ENCODE measurements at places on chromosomes 3 and 15.
A peak's percentile ranks its signal among the peaks of the same experiment; 100 is the strongest.

GRCh38 chr15:67685008-67685599 lies 140.2 kb upstream of the SKOR1 start:
- DNase-seq, result peak; percentile 67

- DNase-seq, result peak; percentile 56
These were observed 22.7 kb upstream of the CHL1 start for GRCh38 chr3:173886-174285.

GRCh38 chr3:127276995-127277394 lies 10.9 kb downstream of the PRR20G start:
- no peak for DNase-seq

DNA sequence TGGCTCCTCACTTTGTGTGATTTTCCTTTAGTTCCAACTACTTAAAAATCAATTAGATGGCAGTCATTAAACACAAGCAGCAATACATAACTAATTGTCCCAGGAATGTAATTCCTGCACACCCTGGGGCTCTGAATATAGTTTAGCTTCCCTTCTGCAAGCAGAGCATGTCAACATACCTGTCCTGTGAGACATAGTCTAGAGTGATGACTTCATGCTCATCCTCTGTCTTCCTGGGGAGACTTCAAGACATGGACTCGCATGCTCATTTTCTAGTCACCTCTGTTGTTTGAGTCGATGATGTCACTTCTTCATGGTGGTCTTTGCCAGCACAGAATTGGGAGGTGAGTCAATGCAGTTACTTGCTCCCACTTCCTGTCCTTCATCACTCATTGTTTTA lies 15.7 kb downstream of the C3orf52 start:
- DNase-seq, result no peak

DNA sequence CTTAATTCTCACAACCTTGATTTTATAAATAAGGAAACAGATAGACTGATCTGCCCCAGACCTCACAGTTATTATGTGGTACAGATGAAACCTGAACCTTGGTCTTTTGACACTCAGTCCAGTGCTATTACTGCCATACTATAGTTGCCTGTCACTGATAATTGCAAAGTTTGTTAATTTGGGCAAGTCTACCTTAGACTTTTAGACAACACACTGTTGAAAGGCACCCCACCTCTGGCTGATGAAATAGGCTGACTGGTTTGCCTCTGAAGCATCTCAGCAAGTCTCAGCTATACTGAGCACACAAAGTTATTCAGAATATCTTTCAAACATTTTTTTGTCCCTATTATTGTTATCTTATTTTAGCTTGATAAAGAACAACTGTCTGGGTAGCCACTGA lies 53.1 kb upstream of the MAP4 start:
- DNase-seq, result peak; percentile 16

- no peak for DNase-seq
These were observed 414 bp upstream of the TMEM115 start for GRCh38 chr3:50359760-50360110.

DNA sequence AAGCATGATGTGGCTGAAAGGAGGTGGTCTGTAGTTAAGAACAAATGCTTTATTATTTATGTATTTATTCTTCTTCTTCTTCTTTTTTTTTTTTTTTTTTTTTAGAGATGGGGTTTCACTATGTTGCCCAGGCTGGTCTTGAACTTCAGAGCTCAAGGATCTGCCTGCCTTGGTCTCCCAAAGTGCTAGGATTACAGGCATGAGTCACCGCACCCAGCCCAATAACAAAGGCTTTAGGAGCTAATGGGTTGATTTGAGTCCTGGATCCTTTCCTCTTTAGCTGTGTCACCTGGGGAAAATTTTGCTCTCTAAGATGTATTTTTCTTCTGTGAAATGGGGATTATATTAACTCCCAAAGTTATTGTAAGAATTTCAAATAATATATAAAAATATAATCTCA lies 168.8 kb downstream of the PEX5L start:
- DNase-seq, result no peak

- peak; percentile 34 for DNase-seq
These were observed 342.2 kb downstream of the GBE1 start for GRCh38 chr3:81419228-81419627.

GRCh38 chr3:134772591-134772990 lies 22.5 kb upstream of the EPHB1 start:
- no peak for DNase-seq

GRCh38 chr15:82062479-82063454 lies 16.9 kb upstream of the MEX3B start:
- no peak for DNase-seq

DNA sequence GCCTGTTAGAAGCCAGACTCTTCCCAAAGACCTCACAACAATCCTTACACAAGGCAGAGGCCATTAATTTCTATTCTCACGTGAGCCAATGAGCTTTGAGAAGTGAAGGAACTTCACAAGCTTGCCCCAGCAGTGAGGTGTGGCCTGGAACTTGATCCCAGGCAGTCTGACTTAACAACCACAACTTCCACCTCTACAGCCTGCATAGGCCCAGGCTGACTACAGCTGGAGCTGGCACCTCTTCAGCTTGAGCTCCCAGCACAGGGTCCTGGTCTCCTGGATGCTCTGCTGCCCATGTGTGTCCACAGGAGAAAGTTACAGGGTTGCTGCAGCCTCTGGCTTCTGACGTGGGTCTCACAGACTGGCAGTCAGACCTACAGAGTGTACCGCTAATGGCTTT lies 111.0 kb downstream of the ERC2 start:
- DNase-seq, result no peak

GRCh38 chr15:67824197-67824968 lies 926 bp upstream of the SKOR1 start:
- DNase-seq, result no peak

GRCh38 chr3:156587760-156588069 lies 32.8 kb upstream of the SSR3 start:
- no peak for DNase-seq

DNA sequence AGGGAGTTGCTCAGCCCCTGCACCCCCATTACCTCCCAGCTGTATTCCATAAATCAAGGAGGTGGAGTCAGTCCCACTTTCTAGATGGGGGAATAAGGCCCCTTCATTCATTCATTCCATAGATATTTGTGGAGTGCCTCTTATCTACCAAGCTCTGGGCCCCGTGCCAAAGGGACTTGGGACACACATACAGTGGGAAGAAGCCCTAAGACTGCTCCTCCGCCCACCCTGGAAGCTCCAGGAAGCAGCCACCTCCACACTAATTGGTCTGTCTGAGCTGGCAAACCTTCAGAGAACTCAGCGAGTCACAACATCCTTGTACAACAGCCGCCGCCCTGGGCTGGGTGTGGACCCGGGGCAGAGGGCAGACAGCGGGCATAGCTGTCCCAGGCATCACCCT lies 6.4 kb downstream of the STRA6 start:
- DNase-seq, result no peak

- no peak for DNase-seq
These were observed 117.4 kb upstream of the ZBED2 start for GRCh38 chr3:111712294-111713167.

GRCh38 chr3:107346564-107346963 lies 30.7 kb upstream of the CCDC54 start:
- peak; percentile 71 for DNase-seq

GRCh38 chr15:48370460-48370859 lies 39.2 kb downstream of the DUT start:
- DNase-seq, result no peak

DNA sequence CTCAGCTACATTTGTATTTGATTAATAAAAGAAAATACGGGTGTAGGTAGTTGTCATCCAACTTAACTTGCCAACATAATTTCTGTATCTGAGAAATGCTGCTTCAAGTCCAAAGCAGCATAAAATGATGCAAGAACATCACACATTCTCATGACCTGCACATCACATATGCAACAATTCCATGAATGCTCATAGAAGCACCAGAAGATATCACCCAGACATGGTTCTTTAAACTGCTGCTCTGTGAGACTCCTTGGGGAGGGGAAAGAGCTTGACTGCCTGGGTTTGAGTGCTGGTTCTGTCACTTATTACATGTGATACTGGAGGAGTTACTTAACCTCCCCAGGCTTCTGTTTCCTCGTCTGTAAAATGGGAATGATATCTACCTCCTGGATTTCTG lies 39.4 kb downstream of the CHST14 start:
- DNase-seq, result no peak

GRCh38 chr3:117322866-117323265 lies 613.3 kb downstream of the TUSC7 start:
- DNase-seq, result peak; percentile 47

- DNase-seq, result no peak
These were observed 16.6 kb downstream of the BTLA start for GRCh38 chr3:112482675-112483074.

GRCh38 chr3:76470285-76470684 lies 569.6 kb upstream of the ROBO2 start:
- no peak for DNase-seq

- DNase-seq, result no peak
These were observed 24.7 kb upstream of the EOMES start for GRCh38 chr3:27746838-27747237.

GRCh38 chr3:64445109-64445943 lies 220.1 kb upstream of the PRICKLE2 start:
- DNase-seq, result no peak

DNA sequence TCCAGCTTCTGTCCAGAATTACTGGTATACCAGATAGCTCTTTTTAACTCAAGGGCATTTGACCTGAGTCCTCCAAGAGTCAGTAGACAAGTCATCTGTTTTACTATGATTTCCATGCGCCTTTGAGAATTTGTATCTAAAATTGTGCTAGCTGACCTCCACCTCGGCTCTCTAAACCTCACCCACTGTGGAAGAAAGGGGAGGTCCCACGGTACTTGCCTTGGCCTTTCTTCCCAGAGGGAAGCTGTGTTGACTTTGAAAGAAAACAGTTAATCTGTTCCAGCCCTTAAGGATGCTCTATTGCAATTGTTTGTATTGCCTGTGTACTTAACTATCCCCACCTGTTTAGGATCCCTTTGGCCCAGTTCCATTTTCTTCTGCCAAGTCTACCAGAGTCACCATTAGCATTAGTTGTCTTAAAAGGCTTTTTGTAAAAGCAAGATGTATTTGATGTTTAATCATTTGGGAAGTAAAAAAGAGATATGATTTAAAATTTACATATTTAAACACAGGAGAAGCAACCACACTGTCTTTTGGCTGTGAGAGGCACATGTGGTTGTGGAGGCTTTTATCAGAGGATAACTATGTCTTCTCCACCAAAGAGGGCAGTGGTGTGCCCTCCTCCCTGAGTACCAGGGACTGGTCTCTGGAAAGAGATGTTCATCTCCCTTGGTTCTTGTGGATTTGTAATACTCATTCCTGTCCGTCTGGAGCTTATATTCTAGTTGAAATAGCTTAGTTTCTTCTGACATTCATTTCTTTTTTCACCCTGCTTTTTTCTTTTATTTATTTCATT lies 88.8 kb downstream of the CRTC3 start:
- DNase-seq, result peak; percentile 50

- peak; percentile 68 for DNase-seq
These were observed 54.3 kb downstream of the LIPC start for GRCh38 chr15:58486062-58486461.

DNA sequence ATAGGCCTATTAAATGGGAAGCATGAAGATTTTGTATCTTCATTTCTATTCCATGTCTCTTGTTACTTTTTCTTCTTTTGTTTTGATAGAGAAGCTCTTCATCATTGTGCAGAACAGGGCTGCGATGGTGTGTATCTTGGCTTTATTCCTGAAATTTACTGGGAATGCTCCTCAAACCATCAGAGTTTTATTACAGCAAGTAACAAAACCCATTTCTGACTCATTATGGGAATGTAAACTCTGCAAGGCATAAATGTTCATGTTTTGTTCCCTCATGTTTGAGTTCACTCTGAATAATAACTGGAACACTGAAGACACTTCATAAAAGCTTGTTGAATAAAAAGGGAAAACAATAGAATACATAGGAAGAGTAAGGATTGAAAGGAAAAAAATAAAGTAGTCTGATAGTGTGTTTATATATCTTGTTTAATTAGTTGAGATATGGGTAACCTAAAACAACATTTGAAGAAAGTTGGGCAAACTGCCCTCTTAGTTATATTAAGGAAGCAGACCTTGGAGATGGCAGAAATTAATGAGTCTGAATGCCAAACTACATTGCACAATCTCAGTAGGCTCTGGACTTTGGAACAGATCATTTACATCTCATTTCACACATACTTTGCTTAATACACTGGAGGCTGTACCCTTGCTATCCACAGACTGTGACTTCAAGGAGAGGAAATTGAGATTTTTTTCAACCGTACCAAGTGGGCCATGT lies 521.5 kb downstream of the GRM7 start:
- DNase-seq, result no peak

DNA sequence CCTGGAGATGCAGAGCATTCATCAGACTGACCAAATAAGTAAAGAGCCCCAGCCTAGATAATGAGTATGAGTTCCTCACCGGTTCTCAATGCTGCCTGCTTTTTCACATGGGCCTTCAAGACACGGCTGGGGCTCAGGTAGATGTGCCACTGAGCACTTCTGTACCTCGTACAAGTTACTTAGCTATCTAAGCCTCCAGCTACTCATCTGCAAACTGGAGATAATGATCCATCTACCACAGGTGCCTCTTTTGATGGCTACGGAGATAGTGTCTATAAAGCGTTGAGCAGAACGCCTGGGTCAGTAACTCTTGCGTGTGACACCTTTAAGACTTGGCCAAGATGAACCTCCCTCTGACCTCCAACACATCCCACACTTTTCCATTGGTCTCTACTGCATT lies 56.3 kb downstream of the CCR4 start:
- no peak for DNase-seq

DNA sequence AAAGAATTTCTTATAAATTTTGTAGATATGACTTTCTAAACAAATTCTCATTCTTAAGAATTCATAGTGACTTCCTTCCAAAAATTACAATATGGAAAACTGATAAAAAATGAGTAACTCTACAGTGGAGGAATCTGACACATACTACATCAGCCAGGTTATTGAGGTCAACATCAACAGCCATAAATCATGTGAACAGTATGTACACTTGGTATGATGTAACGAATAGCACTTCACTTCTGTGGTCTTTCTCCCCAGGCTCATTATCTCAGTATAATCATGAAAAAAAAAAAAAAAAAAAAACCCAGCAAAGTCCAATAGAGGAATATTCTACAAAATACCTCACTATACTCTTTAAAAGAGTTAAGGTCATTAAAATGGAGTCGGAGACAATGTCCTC lies 111.2 kb upstream of the SUCLG2 start:
- DNase-seq, result peak; percentile 0

- no peak for DNase-seq
These were observed 695.2 kb downstream of the TUSC7 start for GRCh38 chr3:117404730-117405129.

- DNase-seq, result no peak
These were observed 8.2 kb downstream of the LARP6 start for GRCh38 chr15:70845602-70846360.

DNA sequence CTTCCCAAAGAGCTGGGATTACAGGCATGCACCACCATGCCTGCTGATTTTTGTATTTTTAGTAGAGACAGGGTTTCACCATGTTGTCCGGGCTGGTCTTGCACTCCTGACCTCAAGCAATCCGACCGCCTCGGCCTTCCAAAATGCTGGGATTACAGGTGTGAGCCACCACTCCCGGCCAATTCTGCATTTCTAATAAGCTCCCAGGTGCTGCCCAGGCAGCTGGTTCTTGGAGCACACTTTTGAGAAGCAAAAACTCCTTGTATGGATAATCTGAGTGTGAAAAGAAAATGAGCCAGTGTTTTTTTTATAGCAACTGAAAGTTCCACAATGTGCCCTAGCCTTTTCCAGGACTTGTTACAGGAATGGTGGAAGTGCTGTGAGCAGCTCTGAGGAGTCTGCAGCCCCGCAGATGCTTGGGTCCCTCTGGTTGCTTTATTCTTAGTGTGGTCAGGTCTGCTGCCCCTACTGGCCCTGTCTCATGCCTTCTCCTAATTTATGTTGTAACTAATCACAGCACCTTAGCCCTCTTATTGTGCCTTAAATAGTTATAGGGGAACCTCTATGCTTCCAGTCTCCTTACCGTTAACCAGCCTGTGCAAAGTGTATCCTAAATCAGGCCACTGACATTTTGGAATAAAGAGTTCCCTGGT lies 13.5 kb upstream of the KCNAB1 start:
- no peak for DNase-seq
